Glutamatergic neuron (in vitro differentiated cells): ENCODE measurements at places on chromosomes 6 and 20.
A peak's percentile ranks its signal among the peaks of the same experiment; 100 is the strongest.

DNA sequence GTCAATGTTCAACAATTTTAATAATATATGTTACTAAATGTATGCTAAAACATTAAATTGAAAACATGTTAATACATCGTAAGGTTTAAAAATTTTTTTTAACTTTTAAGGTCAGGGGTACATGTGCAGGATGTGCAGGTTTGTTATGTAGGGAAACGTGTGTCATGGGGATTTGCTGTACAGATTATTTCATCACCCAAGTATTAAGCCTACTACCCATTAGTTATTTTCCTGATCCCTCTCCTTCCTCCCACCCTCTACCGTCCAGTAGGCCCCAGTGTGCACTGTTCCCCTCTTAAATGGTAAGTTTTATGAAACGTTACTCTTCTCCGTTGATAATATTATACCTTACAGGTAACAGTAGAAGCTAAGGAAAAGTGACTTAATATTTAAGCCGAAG lies 15.8 kb downstream of the PDE7B start:
- no peak for DNase-seq
- no peak overlapping the region for H3K27ac ChIP-seq
- H3K4me3 ChIP-seq: no peak overlapping the region
- no peaks in the 10 kb centered on the region for H3K36me3 ChIP-seq
- no peaks in the 10 kb centered on the region for H3K4me1 ChIP-seq

GRCh38 chr6:13417431-13417830 lies 70.0 kb downstream of the GFOD1 start:
- DNase-seq: no peak
- no peaks in the 10 kb centered on the region for H3K36me3 ChIP-seq
- peaks cover 31% of the 10 kb centered on the region for H3K4me1 ChIP-seq
- H3K4me3 ChIP-seq: no peak overlapping the region

DNA sequence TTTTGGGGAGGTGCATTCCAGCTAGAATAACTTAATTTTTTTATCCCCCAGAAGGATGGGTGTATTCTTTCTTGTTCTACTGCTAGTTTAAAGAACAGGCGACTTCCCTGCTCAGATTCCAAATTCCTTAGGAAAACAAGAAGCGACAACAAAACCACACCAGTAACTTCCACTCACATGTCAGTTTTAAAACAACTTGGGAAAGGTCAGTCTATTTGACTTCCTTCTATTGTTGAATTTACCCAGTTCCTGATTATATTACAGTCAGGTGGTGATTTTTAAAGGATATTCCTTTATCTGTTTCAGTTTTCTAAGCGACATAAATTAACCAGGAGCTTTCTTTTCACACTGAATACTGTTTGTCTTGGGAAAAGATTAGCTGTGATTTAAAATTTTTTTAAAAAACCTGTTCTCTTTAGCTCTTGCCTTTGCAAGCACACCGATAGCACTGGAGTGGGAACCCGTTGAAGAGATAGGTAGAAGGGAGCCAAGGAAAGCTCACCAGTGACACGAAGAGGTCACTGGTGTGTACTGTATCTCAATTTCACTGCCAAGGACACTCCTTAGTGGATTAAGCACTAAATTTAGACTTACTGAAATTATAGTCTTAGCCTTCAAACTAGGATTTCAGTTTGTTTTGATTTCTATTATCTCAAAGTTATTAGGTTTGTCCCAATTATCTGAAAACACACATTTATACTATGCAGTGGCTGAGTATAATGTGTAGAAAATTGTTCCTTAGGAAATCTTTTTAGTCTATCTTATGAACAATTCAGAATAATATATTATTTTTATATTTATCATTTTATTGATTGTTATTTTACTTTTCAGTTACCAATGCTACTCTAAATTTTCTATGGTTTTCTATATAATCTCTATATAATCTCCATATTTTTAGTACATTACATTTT lies 22.3 kb downstream of the MARCKS start:
- no peaks in the 10 kb centered on the region for H3K4me1 ChIP-seq
- no peaks in the 10 kb centered on the region for H3K36me3 ChIP-seq
- no peak overlapping the region for H3K27ac ChIP-seq
- no peak overlapping the region for H3K4me3 ChIP-seq
- H3K27me3 ChIP-seq: no peaks in the 10 kb centered on the region

DNA sequence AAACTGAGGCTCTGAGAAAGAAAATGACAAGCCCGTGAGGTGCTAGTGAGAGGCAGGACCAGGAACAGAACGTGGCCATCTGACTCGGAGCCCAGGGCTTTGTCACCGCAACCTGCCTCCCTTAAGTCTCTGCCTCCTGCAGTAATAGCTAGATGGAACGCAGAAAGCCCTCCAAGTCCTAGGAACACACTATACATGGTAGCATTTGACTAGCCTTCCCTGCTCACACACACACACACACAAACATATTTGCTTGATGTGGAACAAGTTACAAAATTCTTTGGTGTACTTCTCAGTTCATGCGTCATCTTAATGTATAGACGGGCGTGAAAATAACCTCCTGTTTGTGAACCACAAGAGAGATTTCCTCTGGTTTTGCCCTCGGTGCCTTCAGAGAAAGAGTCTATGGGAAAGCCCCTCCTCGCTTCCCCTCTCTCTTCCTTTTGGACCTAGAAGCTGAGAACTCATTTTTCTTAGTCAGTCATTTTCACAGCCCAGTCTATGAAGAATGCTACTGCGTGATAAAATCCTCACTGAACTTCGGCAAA lies 38.8 kb downstream of the C6orf52 start:
- H3K36me3 ChIP-seq: no peaks in the 10 kb centered on the region
- H3K27ac ChIP-seq: no peak overlapping the region
- DNase-seq: no peak
- no peaks in the 10 kb centered on the region for H3K4me1 ChIP-seq

- no peaks in the 10 kb centered on the region for H3K27me3 ChIP-seq
- H3K4me1 ChIP-seq: peaks cover 4% of the 10 kb centered on the region
- no peaks in the 10 kb centered on the region for H3K36me3 ChIP-seq
- H3K27ac ChIP-seq: no peak overlapping the region
These were observed 51.7 kb downstream of the FAM50B start for GRCh38 chr6:3900744-3901336.

- no peak for DNase-seq
- H3K4me3 ChIP-seq: no peak overlapping the region
- no peaks in the 10 kb centered on the region for H3K27me3 ChIP-seq
- H3K36me3 ChIP-seq: no peaks in the 10 kb centered on the region
These were observed 42.6 kb downstream of the MAP1LC3A start for GRCh38 chr20:34600892-34601653.

DNA sequence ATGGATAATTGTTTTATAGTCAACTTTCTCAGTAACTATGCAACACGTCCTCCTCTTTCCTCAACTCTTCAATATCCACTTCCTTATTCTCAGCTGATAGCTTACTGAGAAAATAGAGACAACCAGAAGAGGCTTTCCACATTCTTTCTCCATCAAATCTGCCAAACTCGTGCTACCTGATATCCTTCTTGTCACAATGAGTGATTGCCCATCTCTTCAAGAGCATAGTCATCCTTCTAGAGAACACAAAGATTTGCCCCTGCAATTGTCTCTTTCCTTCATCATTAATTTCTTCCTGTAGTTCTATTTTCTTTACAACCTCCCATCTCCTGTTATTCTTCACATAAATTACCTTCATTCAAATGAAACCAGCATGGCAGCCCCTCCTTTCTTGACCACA lies 75.9 kb upstream of the RGS17 start:
- peaks cover 4% of the 10 kb centered on the region for H3K27me3 ChIP-seq
- no peak overlapping the region for H3K27ac ChIP-seq
- H3K4me1 ChIP-seq: peaks cover 14% of the 10 kb centered on the region
- H3K36me3 ChIP-seq: no peaks in the 10 kb centered on the region
- no peak for DNase-seq

GRCh38 chr6:163186527-163186926 lies 228.0 kb upstream of the QKI start:
- H3K27me3 ChIP-seq: peaks cover under 1% of the 10 kb centered on the region
- H3K27ac ChIP-seq: no peak overlapping the region
- H3K36me3 ChIP-seq: no peaks in the 10 kb centered on the region
- peaks cover 13% of the 10 kb centered on the region for H3K4me1 ChIP-seq
- DNase-seq: no peak
- no peak overlapping the region for H3K4me3 ChIP-seq

DNA sequence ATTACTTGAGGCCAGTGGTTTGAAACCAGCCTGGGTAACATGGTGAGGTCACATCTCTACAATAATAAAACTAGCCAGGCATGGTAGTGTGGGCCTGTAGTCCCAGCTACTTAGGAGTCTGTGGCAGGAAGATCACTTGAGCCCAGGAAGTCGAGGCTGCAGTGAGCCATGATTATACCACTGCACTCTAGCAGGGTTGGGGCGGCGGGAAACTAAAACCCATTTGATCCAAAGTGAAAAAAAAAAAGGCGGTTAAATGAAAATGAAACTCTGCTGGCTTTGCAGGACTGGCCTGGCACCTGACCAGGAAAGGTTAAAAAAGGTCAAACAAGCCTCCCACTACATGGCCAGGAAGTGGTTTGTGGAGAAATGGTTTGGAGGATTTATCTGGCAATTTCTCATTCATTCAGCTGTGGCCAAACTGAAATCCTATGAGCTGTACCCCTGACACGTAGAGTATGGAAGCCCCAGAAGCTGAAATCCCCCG lies 36.6 kb downstream of the MTRES1 start:
- no peak for DNase-seq
- H3K4me3 ChIP-seq: no peak overlapping the region
- no peaks in the 10 kb centered on the region for H3K36me3 ChIP-seq
- H3K4me1 ChIP-seq: no peaks in the 10 kb centered on the region
- H3K27ac ChIP-seq: no peak overlapping the region

DNA sequence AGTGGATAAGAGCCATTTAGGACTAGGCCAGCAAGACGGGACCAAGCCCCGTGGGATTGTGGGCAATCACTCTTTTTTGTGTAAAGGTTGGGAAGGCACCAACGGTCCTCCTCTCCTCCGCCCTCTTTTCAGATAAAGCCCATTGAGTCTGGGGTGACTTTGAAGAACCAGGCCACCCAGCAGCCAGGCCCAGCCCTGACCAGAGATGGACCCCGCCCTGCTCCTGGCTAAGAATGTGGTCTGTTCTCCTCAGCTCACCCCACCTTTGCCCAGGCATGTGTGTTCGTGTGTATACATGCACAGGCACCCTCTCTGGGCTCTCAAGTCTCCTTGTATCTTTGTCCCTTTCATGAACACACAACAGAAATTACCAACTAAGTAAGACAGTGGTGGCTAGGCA lies 9.1 kb downstream of the SDC4 start:
- H3K36me3 ChIP-seq: no peaks in the 10 kb centered on the region
- peak overlapping the region; percentile 38 for H3K27ac ChIP-seq
- no peak for DNase-seq
- no peak overlapping the region for H3K4me3 ChIP-seq

GRCh38 chr20:49821381-49821780 lies 8.8 kb downstream of the SLC9A8 start:
- H3K36me3 ChIP-seq: no peaks in the 10 kb centered on the region
- DNase-seq: no peak
- H3K4me3 ChIP-seq: no peak overlapping the region
- no peak overlapping the region for H3K27ac ChIP-seq
- H3K27me3 ChIP-seq: no peaks in the 10 kb centered on the region

- peak overlapping the region; percentile 91 for H3K4me3 ChIP-seq
- DNase-seq: peak; percentile 32
- peaks cover 10% of the 10 kb centered on the region for H3K27me3 ChIP-seq
These were observed 2.5 kb upstream of the HEY2 start for GRCh38 chr6:125746731-125747588.

DNA sequence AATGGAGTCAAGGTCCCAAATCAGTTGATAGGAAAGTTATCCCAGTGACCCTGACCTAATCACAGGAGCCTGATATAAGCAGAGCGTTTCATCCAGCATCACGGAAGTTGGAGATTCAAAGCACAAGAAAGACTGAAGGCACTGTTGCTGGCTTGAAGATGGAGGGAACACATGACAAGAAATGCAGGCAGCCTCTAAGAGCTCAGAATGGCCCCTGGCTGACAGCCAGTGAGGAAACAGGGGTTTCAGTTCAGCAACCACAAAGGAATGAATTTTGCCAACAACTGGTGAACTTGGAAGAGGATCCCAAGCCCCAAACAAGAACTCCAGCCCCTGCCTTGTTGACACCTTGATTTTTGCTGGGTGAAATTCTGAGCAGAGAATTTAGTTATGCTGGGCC lies 778.5 kb downstream of the MAFB start:
- H3K36me3 ChIP-seq: no peaks in the 10 kb centered on the region
- no peaks in the 10 kb centered on the region for H3K27me3 ChIP-seq
- no peak overlapping the region for H3K27ac ChIP-seq
- H3K4me3 ChIP-seq: no peak overlapping the region

DNA sequence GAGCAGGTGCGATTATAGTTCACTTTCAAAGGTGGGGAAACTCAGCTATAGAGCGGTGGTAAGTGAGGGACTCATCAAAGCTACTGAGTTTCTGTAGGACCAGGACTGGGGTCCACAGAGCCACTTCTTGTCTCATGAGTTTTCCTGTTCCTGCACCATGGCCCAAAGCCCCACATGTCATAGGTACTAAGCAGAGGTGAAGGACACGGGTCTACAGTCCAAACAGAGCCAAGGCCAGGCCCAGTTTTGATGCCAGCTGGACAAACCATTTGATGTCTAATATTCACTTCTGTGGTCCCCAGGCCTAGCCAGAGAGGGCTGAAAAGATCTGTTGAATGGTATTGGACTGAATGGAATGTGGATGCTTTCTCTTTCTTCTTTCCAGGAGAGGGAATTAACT lies 11.0 kb downstream of the BPIFB6 start:
- no peak overlapping the region for H3K27ac ChIP-seq
- H3K27me3 ChIP-seq: peaks cover 13% of the 10 kb centered on the region
- H3K4me3 ChIP-seq: no peak overlapping the region
